ENCODE measurements at places on chromosomes 7 and 10.
A peak's percentile ranks its signal among the peaks of the same experiment; 100 is the strongest.

DNA sequence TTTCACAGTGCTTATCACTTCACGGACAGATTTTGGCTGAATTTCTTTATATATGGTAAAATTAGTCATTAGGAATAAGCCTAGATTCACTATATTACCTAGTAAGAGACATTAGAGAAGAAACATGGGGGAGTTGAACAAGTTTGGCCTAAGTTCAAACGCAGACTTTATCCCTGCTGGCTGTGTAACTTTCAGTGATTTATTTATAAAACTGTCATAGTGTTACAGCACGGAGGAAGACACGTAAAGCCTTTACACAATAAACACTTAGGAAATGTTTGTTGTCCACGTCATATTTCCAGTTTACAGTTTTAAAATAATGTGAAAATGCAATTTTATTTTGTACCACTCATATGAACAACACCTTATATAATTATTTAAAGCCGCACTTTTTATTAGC lies 661.5 kb downstream of the MAGI2 start:
- no peak for DNase-seq

GRCh38 chr7:132758986-132759385 lies 182.7 kb upstream of the PLXNA4 start:
- no peak for DNase-seq

DNA sequence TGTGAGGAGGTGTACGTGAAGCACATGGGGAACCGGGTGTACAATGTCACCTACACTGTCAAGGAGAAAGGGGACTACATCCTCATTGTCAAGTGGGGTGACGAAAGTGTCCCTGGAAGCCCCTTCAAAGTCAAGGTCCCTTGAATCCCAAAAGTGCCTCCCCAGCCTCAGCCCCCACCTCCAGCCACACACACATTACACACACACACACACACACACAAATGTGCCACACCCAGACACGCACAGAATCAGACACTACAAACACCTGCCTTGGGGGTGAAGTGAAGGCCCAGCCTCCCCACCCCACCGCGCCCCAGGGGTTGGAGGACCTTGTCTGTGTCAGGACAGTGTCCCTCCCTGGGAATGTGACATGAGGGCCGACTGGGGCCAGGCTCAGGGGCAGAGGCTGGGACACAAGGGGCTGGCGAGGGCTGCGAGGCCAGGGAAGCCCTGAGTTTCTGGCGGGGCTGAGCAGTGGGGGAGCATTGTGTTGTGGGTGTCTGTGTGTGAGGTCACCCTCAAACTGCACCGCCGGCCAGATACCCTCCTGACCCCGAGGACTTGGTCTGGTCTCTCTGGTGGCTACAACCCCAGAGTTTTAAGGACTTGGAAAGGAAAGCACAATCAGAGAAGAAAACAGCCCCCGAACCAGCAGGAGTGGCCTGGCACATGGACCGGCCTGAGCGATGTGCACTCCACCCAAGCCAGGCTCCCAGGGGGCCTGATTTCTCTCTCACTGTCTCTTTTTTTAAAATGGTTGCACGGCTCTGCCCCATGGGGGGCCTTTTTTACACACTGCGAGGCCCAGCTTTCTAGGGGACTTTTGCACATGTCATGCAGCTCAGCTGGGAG lies 4.0 kb upstream of the ATP6V1F start:
- DNase-seq: no peak

- DNase-seq: no peak
These were observed 39.2 kb upstream of the DMTF1 start for GRCh38 chr7:87113077-87113476.

DNA sequence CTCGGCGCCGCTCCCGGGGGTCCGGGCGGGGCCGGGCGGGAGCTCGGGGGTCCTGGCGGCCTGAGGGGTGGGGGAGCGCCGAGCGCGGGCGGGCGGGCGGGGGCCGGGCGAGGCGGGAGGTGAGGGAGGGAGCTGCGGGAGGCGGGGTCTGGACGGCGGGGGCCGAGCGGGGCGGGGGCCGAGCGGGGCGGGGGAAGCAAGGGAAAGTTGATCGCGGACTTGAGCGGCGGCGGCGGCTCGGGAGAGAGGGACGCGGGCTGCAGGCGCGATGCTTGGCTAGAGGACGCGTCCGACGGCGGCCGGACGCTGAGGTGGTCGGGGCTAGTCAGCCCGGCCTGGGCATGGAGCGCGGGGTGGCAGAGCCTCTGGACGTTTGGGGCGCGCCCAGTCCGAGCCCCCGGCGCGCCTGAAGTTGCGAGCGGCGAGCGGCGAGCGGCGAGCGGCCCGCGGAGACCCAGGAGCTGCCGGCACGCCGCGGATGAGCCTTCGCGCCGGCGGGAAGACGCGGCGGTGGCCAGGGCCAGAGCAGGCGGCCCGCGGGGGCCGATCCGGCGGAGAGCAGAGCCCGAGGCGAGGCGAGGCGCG lies at the start of gene CDH23:
TSS of gene CDH23 (plus strand) at position 210 of the 585 bp plus-strand sequence. CDS start 42,912 bp downstream, outside the sequence.
- peak; percentile 18 for DNase-seq

GRCh38 chr7:25584112-25584938 lies 356.0 kb upstream of the NPVF start:
- no peak for DNase-seq

GRCh38 chr7:65310761-65311160 lies 62.9 kb upstream of the ZNF92 start:
- no peak for DNase-seq

DNA sequence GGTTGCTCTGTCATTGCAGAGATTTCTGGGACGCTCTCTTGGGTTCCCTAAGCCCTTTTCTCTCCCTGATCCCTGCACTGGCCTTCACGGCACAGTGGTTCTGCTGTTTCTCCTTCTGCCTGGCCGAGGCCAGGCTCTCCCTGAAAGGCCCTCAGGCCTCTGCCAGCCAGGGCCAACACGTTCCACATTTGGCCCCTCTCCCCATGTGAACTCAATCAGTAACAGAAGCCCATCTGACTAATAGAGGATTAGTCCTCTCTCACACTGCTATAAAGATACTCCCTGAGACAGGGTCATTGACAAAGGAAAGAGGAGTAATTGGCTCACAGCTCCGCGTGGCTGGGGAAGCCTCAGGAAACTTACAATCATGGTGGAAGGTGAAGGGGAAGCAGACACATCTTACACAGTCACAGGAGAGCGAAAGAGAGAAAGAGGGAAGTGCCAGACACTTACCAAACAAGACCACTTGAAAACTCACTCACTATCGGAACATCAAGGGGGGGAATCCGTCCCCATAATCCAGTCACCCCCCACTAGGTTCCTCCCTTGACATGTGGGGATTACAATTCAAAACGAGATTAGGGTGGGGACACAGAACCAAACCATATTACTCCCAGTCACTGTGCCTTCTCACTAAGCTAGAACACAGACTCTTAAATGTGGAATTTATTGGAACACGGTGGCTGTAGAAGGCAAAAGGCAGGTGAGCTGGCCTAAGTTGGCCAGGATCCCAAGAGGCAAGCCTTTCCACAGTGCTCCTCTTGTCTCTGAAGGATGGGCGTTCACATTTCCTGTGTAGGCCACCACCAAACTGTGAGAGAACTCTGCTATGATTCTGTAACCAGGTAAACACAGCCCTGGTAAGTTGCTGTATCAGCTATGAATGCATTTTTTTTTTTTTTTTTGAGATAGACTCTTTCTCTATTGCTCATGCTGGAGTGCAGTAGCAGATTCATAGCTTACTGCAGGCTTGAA lies 8.8 kb downstream of the FZD8 start:
- no peak for DNase-seq

- DNase-seq: no peak
These were observed 310.5 kb downstream of the GPAM start for GRCh38 chr10:111873041-111873440.

GRCh38 chr10:132643709-132644526 lies 106.3 kb downstream of the INPP5A start:
- DNase-seq: no peak

DNA sequence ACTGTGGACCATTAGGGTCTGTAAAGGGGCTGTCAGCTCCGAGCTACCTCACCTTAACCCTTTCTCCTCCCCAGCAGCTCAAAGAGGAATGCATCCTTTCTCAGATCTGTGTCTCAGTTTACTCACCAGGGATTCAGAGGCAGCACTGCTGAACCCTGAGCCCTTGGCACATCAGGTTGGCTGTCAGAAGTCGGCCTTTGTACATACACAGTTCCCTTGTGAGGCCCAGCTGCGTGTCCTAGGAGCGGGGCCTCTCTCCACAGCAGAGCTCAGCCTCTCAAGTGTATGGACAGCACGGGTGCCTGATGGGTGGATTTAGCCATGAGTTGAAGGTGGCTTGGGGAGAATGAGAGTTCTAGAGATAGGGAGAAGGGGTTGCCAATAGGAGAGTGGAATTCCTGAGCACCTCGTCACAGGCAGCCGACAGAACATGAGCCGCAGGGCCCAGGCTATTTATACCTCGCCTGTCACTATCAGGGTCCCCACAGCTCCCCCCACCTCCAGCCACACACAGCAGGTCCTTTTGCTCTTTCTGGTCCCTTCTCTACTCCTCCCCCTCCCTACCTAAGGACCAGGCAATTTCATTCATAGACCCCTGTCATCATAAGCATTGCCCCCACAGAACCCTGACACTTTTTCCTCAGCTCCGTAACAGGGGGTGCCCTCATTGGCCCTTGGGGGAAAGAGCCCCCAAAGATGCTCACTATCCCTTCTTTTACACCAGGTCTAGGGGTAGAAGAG lies 2.1 kb upstream of the FLNC start:
- no peak for DNase-seq

DNA sequence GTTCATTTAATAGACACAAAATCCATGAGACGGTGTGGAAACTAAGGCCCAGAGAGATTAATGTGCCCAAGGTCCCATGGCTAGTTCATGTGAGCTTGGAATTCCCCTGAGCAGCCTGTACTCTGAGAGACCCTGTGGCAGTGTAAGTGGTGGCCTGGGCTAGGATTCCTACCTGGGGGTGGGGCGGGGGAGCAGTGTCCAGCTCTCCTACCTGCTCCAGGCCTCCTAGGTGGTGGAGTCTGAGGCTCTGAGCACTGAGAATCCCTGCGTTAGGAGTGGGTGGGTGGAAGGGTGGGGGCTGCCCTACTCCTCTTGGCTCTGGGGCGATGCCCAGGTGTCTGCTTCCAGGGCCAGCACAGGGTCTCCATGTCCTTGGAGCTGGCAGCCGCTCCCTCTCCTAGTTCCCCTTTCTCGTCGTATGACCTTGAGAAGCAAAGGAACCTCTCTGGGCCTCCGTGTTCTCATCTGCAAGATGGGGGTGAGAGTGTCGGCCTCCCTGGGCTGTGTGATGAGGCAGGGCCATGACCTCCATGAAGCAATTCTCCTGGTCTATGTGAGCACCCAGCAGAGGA lies 2.5 kb downstream of the SNCG start:
- DNase-seq: no peak

DNA sequence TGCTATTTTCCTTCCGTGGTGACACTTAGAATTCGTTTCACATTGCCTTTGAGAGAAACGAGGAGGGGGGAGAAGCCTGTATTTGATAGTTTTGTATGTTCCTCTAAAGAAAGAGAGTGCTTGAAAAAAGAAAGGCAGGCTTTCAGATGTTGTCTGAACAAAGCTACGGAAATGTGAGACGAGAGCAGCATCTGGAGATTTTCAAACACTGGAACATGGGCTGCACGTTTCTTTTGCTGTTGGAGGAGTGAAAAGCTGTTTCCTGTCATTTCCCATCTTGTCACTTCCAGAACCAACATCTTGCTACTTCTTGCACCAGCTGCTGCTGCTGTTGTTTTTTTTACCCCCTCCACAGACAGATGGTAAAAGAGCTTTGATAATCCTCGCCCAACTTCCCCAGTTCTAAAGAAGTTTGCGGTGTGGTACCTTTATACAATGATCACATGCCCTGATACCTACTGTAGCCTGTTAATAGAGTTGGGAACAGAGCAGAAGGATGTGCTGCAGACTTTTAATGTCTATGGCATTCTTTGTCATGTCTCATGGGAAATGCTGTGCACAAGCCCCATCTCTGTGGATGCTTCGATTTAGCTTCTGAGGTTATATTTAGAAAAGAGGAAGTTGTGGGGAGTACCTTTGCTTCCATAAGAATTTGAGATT lies 408.1 kb downstream of the AUTS2 start:
- DNase-seq: no peak

DNA sequence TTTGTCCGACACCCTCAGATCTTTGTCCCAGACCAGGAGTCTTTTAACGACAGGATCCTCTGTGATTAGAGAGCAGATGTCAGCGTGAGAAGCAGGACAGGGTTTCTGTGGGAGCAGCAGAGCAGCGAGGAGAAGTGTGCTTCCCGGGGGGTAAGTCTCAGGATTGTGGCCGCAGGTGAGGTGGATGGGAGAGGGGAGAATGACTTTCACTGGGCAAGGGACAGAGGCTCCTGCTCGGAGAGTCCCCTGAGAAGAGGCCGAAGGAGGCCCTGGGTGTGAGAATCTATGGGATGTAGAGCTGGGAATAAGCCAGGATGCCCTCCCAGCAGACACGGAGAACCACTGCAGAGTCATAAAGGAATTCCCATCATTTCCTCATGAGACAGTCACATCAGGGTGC lies 10.4 kb upstream of the RBAK start:
- no peak for DNase-seq

- DNase-seq: no peak
These were observed 12.2 kb upstream of the ZNF273 start for GRCh38 chr7:64890761-64891362.

DNA sequence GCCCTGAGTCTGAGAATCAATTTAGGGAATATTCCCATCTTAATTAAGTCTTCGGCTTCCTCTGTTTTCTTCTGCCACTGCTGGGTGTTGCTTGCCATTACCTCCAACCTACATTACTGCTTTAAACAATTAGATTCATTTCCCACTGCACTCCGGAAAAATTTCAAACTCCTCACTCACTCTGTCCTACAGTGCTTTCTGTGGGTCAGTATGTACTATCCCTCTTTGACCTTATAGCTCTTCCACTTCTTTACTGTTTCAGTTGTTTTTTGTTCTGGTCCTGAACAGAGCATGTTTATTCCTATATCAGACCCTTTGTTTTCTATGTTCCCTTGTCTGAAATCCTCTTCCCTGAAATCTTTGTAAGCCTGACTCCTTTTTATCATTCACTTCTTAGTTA lies 160.6 kb downstream of the MAGI2 start:
- no peak for DNase-seq

GRCh38 chr10:11532306-11532705 lies 79.1 kb downstream of the USP6NL start:
- no peak for DNase-seq

GRCh38 chr7:100971111-100972001 lies 2.0 kb downstream of the MUC12 start:
- no peak for DNase-seq

GRCh38 chr7:39272691-39273090 lies 293.5 kb upstream of the YAE1 start:
- DNase-seq: no peak

DNA sequence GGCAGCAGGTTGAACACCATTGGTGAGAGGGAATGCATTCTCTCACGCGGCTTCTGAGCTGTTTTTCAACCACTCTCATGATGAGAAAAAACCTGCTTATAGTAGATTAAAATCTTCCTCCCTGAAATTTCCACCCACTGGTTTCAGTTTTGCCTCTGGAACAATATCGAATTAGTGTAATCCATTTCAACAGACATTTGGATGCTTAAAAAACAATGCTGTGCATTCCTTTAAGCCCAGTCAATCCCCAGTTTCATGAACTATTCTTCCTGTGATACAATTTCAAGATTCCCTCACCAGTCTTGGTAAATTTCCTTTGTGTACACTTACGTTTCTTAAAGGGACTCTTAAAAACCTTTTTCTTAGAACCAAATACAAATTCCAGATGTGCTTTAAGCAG lies 89.6 kb downstream of the ITIH5 start:
- no peak for DNase-seq
